Epithelial cell of prostate (primary cell): ENCODE measurements at places on chromosomes 1 and 21.

GRCh38 chr21:45281411-45282282, 6.0 kb downstream of the POFUT2 start:
- DNase-seq = no peak

DNA sequence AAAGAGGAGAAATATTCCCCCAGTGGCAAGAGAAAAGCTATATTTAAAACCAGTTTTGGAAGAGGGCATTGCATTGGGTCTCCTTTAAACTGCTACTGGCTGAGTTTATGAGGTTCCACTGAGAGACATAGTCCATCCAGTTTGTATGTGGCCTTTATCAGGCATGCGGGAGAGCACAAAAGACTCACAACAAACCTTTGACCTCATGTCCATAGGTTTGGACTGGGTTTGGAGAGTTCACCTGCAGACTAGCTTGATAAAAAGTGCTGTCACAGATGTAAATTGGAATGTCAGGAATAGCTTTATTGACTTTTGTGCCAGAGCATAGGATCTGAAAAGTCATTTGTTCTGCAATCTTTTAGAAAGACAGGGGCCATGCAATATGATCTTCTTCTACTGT, 131.0 kb upstream of the NRIP1 start:
- no peak for DNase-seq

DNA sequence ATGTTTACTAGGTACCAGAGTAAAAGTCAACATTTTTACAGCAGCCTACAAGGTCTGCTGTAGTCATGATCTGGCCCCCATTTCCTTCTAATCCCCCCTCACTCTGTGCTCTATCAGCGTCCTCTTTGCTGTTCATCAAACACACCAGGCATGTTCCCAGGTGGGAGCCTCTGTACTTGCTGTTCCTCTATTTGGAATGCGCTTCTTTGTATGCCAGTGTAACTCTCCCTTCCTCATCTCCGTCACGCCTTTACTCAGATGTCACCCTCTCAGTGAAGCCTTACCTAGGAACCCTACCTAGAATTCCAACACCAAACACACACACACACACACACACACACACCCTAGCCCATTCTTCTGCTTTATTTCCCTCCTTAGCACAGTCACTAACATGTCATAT, 21.0 kb downstream of the TP53BP2 start:
- DNase-seq = no peak

DNA sequence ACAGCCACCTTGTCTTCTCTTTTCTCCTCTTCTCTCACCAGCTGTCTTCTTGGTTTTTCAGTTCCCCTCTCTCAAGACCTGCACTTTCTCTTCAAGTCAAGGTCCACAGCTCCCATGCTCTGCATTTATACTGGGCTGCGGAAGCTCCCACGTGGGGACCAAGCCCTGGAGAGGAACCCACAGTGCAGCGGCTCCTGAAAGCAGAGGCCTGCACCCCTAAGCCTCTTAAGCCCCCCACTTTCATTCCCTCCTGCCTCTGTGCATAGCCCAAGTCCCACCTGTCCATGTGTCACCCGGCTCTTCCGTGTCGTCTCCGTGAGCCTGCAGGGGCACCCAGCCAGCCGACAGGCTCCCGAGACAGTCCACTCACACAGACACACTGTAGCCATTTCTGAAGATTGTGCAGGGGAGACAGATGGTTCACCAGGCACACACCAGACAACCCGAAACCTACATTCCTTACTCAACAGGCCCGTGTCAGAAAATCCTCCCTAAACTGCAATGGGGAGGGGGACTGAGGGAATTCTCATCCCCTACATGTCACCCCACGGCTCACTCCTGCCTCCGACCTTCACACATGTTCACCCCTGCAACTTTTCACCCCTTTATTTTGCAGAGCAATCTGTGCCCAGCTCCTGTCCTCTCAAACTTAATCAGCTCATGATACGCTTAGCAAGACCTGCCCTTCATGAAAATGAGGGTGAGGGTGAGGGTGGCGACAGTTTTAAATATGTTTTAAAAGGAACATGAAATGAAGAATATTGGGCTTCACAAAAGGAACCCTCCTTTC, 6.3 kb downstream of the MX2 start:
- no peak for DNase-seq

GRCh38 chr1:19274636-19275035, 13.9 kb downstream of the AKR7A3 start:
- DNase-seq = no peak

DNA sequence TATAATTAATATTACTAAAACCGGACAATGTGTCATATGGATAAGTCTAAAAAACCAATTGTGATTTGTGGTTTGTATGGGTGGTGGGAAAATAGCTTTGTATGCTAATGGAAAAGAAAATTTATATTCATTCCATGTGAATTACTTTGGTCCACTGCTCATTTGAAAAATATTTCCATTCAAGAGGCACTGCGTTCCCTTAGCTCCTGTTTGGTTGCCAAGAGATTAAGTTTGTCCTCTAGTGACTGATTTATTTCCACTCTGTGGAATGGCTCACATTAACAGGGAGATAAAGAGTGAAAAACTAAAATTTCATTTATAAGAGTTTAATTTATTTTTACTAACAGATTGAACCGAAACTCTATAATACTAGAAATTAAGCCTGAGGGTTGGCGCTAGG, 744.1 kb upstream of the CHRM3 start:
- no peak for DNase-seq

GRCh38 chr1:180742663-180743062, 110.8 kb downstream of the XPR1 start:
- DNase-seq = no peak

- no peak for DNase-seq
These were observed 4.1 kb downstream of the KIAA1614 start for GRCh38 chr1:180916771-180917170.

DNA sequence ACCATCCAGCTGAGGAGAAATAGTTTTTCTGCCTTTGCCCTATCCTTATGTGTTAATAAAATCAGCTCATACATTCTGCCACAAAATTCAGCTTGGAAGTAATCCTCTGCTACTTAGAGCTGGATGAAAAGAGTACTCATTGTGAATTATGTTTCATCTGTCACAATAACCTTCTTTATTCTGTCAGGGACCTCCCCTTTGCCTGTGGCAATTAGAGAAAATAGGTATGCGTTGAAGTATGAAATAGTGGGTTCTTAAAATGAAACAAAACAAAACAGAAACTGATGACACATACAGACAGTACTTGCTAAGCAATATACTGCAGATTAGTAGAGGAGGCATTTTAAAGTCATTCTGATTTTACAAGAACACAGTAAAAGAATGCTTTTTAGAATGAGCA, 578.5 kb downstream of the USP25 start:
- DNase-seq = peak; percentile 34

DNA sequence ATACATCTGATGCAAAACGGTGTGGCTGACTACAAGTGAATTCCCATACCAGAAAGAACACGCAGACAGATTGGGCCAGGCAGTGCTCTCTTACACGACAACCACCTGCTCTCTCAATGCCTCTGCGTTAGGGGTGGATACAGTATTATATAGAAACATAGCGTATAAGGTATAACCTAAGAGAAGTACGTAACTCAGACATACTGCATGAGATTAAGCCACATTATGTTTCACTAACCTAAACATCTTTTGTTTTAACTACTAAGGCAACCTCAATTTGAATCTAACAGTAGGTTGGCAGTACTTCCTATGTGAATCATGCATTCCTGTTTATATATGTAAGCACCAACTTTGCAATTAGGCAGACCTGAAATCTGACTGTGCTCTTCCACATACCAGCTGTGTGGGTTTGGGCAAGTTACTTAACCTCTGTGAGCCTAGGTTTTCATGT, 58.1 kb upstream of the COA6 start:
- peak; percentile 31 for DNase-seq

GRCh38 chr21:43631411-43632107, 27.7 kb downstream of the HSF2BP start:
- DNase-seq = no peak

GRCh38 chr1:8671306-8671917, 146.0 kb downstream of the RERE start:
- no peak for DNase-seq

DNA sequence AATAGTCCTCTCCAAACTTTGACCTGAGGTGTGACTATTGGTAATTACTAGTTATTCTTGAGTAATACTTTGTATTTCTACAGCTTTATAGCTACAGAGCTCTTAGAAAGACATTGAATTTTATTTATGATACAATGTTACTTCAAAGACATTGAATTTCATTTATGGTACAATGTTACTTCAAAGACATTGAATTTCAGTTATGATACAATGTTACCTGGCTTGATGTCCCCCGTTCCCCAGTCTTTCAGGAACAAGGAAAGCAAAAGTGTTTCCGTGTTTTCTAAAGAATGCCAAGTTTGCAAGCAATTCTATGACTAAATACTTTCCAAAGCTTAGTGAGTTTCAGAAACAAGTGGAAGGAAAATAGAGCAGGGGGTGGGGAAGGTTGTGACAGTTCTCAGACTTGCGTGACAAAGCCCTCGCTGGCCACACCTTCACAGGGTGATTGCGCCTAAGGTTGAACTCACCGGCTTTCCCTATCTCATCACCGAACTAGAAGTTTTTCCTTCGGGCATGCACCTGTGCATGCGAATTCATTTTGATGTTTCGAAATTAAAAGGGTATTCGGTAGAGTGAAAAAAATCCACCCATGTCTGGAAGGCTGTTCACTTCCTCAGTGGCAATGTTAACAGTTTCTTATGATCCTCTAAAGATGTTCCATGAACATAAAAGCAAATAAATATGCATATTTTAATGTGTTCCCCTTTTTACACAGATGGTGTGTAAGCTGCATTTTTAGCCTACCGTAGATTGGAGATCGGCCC, 909 bp upstream of the PAXBP1 start:
- no peak for DNase-seq

GRCh38 chr1:150281758-150282557, at the start of gene CIART:
Gene CIART (plus strand): TSS chr1:150282554. CDS start chr1:150283268, 714 bp downstream.
- DNase-seq = peak; percentile 96

DNA sequence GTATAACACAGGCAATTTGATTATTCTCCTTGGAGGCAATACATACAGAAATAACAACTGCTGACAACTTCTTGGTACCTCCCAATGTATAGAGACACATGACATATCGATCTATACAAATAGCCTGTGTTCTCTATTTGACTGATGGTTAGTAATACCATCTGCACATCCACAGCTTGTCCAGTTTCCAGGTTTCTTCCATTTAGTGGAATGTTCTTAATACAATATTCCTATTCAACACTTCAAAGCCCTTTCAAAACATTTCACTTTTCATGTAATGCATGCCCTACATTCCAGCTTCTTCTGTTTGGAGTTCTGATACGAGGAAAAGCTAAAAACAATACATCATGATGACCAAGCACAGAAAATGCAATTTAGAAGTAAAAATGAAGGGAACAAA, 37.0 kb upstream of the GORAB start:
- DNase-seq = no peak

- DNase-seq = no peak
These were observed 1.8 kb downstream of the PIK3R3 start for GRCh38 chr1:46130606-46131005.

- peak; percentile 48 for DNase-seq
These were observed 16.7 kb upstream of the LYST start for GRCh38 chr1:235883261-235883927.

DNA sequence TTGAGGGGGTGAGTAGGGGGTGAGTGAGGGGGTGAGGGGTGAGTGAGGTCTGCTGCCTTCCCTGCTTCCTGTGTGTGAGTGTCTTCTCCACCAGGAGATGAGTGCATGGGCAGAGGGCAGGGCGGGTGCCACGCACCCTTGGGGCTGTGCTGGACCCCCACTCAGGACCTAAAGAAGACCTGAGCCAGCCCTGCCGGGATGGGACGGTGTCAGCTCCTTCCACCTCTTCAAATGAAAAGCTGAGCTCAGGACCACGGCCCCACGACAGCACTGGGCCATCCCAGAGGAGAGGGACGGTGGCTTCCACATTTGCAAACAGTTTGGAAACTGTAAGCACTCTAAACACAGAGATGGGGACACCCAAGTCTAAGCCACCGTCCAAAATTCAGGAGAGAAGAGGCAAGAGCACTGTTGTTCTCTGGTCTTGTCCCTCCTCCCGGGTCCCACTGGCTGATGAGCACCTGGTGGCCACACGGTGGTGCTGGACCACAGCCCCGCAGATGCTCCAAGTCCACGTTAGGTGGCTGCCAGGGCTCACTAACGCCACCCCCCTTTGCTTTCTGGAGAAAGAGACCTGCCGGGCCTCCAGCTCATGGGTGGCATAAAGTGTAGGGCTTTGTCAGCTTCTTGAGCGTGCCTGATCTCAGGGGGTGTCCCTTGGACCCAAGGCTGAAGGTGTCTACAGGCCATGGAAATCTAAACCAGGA, 32.1 kb downstream of the TMPRSS2 start:
- DNase-seq = no peak

DNA sequence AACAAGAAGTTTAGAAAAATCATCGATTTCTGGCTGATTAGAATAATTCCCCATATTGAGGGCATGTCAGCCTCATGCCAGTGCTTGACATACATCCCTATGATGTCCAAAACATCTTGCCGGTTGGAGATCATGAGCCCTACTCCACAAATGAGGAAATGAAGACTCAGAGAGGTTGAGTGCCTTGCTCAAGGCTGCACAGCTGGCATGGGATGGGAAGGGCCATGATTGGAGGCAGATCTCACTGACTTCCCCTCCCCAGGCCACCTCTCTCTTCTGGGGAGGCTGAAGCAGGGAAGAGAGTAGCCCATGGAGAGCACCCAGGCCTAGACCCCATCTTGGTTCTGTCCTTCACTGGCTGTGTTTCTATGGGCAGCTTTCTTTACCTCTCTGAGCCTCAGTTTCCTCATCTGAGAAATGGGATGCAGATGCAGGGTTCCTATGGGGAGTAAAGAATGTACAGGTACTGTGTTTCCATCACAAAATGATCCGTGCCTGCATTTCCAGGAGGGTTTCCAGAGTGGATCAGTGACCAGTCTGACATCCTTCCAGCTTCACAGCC, 145.7 kb downstream of the SYF2 start:
- no peak for DNase-seq

GRCh38 chr21:40964691-40965090, 117.7 kb upstream of the DSCAM start:
- DNase-seq = no peak

- DNase-seq = no peak
These were observed 733 bp downstream of the KDM5B start for GRCh38 chr1:202807451-202807925.

DNA sequence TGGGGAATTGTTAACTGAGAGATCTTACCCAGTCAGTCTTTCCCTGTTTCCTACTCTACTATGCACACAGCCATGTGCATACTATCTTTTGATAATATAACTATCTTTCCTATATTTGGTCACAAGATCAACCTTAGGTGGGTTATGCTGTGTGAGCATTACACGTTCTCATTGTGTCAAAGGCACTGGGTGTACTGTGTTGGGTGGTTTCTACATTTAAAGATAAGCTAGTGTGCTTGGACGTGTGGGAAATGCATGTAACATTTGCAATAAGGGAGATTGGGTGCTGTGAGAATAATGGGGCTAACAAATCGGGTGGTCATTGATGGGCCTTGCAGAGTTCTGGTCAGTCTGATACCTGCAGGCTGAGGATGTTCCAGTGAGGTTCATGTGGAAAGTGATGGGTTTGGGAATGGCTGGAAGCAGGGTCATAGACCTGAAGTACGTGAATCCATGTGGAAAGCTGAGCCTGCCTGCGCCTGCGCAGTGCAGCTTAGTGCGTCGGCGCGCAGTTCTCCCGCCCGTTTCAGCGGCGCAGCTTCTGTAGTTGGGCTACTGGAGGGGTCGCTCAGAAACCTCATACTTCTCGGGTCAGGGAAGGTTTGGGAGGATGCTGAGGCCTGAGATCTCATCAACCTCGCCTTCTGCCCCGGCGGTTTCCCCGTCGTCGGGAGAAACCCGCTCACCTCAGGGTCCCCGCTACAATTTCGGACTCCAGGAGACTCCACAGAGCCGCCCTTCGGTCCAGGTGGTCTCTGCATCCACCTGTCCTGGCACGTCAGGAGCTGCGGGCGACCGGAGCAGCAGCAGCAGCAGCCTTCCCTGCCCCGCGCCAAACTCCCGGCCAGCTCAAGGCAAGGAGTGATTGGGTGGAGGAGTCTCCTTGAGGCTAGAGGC, at the start of gene MSH4:
Gene MSH4, plus strand, starts transcription at position 507 of the 897 bp plus-strand sequence. Its CDS starts 104 bp downstream, at position 611.
- DNase-seq = no peak
